H1 (cell line): ENCODE measurements at places on chromosomes 2 and 18. TPM values are rescaled to one million over a fixed set of nuclear protein-coding genes. Genes with fewer than 3 reads are reported as not detected.

- DNase-seq, result no peak
Measured at GRCh38 chr2:149857344-149857743, 269.8 kb upstream of the MMADHC start.

ADGRF3 gene
- 0.69 and 0.75 TPM in 2 replicates for total RNA-seq

DNA sequence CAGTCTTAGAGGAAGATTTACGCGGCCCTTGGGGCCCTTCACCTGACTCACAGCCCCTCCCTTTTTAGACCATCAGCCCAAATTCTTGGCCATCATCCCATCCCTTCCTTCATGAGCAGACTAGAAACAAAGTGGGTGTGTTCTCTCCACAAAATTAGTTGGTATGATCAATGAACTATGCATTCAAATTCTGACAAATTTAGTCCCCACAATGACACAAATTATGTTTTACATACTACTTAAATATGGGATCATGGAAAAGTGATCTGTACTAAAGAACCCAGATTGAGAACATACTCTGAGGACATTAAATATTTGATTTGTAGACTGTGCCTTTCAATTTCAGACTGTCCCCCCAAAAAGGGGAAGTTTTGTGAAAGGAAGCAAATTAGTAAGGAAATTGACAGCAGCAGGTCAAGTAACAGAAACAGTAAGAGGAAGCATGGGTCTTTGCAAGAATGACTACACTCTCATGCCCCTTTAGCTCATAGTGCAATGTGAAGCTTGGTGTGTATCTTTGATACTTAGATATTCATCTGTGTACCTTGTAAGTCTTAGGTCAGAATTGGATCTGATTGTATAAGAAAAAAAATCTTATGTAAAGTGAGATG, 2.2 kb upstream of the MAPRE2 start:
- no peak for DNase-seq

TEX44 gene
- total RNA-seq, result not detected in 2 replicates

- no peak for DNase-seq
Measured at GRCh38 chr18:48885266-48885923, 65.4 kb downstream of the SMAD7 start.

GRCh38 chr2:41657226-41657625, 390.6 kb upstream of the PKDCC start:
- DNase-seq, result no peak

- DNase-seq, result no peak
Measured at GRCh38 chr2:201880579-201880978, 74.2 kb downstream of the CDK15 start.

RIT2 gene
- total RNA-seq, result 2.5 and 3.2 TPM in 2 replicates

REG3G gene
- not detected in 2 replicates for total RNA-seq

- no peak for DNase-seq
Measured at GRCh38 chr2:186543561-186544131, 46.2 kb upstream of the ITGAV start.

DNA sequence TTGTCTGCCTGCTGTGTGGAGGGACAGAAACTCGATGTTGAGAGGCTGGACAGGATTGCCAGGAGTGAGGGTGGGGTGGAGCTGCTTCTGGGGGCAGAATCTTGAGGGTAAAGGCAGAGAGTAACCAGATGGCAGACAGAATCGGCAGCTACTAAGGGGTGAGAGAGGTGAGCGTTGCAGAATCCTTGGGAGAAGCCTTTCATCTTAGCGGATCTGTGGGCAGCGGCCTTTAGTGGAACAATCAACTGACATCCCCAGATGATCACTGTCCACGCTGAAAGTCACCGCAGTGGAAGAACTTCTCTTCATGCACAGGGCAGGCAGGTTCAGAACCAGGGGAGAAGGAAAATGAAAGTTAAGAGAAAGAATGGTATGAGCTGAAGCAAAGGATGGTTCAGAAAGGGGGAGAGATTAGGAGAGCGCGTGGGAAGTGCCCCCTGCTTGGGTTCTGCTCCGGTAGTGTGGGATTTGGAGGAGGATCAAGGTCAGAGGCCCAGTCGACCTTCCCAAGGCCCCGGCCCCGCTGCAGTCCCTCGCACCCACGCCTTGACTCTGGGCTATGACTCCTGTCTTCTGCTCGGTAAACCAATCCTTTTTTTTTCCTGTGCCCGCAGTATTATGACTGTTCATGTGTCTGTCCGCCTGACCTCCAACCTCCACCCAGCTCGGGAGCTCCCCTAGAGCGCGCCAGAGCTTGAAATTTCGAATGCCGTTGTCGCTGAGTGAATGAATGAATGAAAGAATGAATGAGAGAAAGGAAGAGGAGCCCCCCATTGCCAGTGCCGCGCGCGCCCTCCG, 584 bp downstream of the BOLA3 start:
- DNase-seq, result no peak

GRCh38 chr2:105750735-105751134, 6.0 kb downstream of the NCK2 start:
- no peak for DNase-seq

GRCh38 chr18:36761186-36761698, 67.6 kb downstream of the TPGS2 start:
- no peak for DNase-seq

GRCh38 chr2:193124815-193125214, 930.1 kb upstream of the TMEFF2 start:
- no peak for DNase-seq

- no peak for DNase-seq
Measured at GRCh38 chr18:45619062-45619825, 4.0 kb downstream of the SLC14A2 start.

CMPK2 gene
- total RNA-seq, result 0.28 and 0.31 TPM in 2 replicates

DNA sequence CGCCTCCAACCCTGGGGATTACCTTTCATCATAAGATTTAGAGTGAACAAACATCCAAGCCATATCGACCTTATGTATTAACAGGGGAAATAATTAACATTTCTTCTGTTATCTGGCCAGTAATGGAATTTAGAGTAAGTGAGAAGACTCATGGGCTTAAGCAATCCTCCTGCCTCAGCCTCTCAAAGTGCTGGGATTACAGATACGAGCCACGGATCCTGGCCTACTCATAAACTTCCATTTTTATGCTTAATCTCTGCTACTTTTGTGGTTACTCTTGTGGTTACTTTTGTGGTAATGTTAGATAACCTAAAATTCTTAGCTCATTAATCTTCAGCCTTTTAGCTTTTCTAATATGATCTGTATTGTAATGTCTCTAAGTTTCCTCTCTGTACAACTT, 159.3 kb upstream of the SLC8A1 start:
- no peak for DNase-seq

GRCh38 chr18:54774423-54774822, 53.9 kb upstream of the RAB27B start:
- no peak for DNase-seq

GRCh38 chr2:63438181-63438580, 150.1 kb downstream of the WDPCP start:
- DNase-seq, result no peak

GRCh38 chr2:100309311-100309710, 13.0 kb downstream of the LONRF2 start:
- no peak for DNase-seq
